Esophagus squamous epithelium (tissue), 5 donors: ENCODE measurements at places on chromosomes 2 and 18. TPM values are rescaled to one million over a fixed set of nuclear protein-coding genes. Genes with fewer than 3 reads are reported as not detected.

DNA sequence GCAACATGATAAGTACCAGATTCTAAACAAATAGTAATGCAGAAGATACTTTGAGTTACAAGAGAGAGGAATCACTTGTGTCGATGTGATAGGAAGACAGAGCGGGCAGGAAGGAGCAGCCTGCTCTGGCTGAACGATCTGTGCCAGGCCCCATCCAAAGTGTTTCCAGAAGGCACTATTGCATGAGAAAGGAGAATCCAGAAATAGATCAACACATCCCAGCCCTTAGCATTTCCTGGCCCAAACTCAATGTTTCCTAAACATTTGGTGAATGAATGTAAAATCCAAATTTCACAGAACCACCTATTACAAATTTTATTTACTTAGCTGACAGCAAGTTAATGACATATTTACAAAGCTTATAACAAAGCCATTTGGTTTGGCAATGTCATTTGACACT is 257.2 kb downstream of the TXNL1 start:
- H3K4me3 ChIP-seq = no peak overlapping the region
- H3K27me3 ChIP-seq = no peaks in the 10 kb centered on the region
- peaks cover 3% of the 10 kb centered on the region for H3K4me1 ChIP-seq
- H3K27ac ChIP-seq = no peak overlapping the region
- no peak for DNase-seq

GRCh38 chr2:113158884-113159553 is 14.8 kb upstream of the PSD4 start:
- H3K27me3 ChIP-seq = no peaks in the 10 kb centered on the region
- H3K4me1 ChIP-seq = peaks cover 17% of the 10 kb centered on the region
- H3K4me3 ChIP-seq = no peak overlapping the region
- no peaks in the 10 kb centered on the region for H3K36me3 ChIP-seq
- H3K27ac ChIP-seq = no peak overlapping the region

ASPRV1 gene
- 0.38 TPM for total RNA-seq

STPG4 gene
- not detected for total RNA-seq

RETREG2 gene
- 58.7 TPM for total RNA-seq
